Stimulated activated CD4-positive, alpha-beta T cell treated with anti-CD3 and anti-CD28 coated beads, Interleukin-1b, Interleukin-23, amount 100 ng/mL, for 24 hours (primary cell): ENCODE measurements at places on chromosomes 13 and 19.

GRCh38 chr13:60494296-60494695, 97.3 kb downstream of the TDRD3 start:
- no peak for DNase-seq

- DNase-seq, result no peak
Observed at GRCh38 chr13:47564041-47564440, 437.0 kb downstream of the SUCLA2 start.

GRCh38 chr19:50590191-50590590, 22.0 kb upstream of the LRRC4B start:
- DNase-seq, result no peak

DNA sequence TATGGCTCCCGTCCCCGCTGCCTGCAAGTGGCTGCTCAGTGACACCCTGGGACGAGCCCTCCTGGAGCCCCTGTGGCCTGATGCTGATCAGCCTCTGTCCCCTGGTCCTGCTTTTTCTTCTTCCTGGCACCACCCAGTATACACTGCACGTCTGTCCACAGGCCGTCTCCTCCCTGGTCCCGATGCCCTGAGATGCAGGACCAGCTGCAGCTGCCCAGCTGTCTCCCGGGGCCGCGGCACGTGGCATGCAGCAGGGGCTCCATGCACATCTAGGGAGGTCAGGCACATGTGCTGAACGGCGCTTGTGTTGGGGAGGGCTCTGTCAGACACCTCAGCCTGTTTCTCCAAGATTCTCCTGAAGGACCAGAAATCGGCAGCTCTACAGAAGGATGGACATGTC, 30.2 kb downstream of the ZFR2 start:
- no peak for DNase-seq

- no peak for DNase-seq
Observed at GRCh38 chr13:20402881-20403280, 122.8 kb downstream of the CRYL1 start.

- no peak for DNase-seq
Observed at GRCh38 chr13:30600496-30600895, 17.2 kb upstream of the USPL1 start.

GRCh38 chr13:80931766-80932165, 590.8 kb upstream of the SPRY2 start:
- no peak for DNase-seq

DNA sequence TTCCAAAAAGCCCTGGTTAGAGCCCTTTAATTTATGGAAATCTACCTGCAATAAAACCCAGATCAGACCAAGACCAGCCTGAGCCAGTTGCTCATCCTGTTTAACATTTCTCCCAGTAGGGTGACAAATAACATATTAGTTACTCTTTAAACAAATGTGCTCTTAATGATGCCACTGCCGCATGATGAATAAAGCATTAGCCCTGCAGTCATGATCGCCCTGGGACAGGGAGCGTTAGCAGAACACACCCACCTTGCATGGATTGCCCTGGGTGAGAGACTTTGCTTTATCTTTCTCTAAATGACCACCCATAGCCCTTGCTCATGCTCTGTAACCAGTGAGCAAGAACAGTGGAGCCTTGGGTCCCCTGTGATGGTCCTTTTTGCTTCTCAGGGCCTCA, 362.4 kb downstream of the ENOX1 start:
- no peak for DNase-seq

DNA sequence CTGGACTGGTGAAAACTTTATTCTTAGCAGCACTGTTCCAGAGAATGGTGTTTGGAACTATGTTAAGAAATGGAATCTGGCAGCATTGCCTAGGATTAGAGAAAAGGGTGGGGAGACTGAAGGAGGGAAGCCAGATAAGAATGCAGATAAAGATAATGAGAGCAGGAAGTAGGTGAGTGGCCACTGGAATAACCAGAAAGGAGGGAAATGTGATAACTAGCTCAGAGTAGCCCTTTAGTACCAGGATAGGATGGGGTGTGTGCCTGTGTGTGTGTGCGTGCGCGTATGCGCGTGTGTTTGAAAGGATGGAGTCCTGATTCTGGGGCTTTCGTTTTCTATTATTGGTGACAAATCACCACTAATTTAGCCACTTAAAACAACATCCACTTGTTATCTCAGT, 33.4 kb upstream of the FRY start:
- DNase-seq, result no peak

GRCh38 chr13:62294244-62294643, 878.6 kb upstream of the PCDH20 start:
- no peak for DNase-seq

DNA sequence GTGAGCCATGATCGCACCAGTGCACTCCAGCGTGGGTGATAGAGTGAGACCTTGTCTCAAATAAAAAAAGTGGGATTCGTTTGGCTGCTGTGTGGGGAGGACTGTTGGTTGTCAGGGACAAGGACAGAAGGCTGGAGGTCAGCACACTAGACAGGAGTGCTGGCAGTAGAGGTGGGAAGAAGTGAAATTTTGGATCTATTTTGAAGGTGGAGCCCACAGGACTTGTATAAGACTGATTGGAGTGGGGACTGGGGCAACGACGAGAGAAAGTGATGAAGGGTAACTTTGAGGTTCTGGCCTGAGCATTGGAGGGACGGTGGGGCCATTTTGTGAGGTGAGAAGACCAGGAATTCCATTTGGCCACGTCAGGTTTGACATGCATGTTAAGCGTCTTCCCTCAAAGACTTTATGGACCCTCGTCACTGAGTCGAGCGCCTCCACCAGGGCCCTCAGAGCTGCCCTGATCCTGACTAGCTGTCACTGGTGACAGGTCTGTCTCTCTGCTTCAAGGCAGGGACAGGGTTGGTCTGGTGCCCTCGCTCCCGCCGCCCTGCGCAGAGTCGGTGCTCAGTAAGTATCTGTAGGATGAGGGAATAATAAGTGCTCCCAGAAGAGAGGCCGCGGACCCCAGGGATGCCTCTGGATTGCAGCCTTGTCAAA, 673 bp downstream of the CTU1 start:
- DNase-seq, result no peak

GRCh38 chr13:30832845-30833332, 73.2 kb upstream of the MEDAG start:
- no peak for DNase-seq

DNA sequence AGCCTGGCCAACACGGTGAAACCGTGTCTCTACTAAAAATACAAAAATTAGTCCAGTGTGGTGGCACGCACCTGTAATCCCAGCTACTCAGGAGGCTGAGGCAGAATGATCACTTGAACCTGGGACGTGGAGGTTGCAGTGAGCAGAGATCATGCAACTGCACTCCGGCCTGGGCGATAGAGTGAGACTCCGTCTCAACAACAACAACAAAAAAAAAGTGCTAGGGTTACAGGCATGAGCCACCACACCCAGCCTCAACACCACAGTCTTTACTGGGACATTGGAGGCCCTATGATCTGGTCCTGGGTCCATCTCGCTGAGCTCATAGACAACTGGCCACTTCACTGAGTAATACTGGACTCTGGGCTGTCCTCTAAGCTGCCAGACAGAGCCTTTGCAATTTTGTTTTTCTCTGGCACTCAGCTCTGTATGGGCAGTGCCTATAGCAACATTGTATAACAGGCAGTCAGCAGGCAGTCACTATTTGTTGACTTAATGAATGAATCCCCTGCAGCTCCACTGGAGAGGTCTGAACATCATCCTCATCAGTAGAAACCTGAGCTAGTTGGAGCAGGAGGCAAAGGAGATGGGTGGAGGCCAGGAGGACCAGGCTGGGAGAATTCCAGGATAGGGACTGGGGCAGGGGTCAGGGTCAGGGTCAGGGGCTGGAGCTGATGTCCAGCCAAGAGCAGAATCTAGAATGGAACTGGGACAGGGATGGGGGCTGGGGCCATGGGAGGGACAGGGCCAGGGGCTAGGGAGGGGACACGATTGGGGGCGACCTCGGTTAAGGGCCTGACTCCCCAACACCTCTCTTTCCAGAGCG, 8.1 kb downstream of the BLOC1S3 start:
- DNase-seq, result no peak

DNA sequence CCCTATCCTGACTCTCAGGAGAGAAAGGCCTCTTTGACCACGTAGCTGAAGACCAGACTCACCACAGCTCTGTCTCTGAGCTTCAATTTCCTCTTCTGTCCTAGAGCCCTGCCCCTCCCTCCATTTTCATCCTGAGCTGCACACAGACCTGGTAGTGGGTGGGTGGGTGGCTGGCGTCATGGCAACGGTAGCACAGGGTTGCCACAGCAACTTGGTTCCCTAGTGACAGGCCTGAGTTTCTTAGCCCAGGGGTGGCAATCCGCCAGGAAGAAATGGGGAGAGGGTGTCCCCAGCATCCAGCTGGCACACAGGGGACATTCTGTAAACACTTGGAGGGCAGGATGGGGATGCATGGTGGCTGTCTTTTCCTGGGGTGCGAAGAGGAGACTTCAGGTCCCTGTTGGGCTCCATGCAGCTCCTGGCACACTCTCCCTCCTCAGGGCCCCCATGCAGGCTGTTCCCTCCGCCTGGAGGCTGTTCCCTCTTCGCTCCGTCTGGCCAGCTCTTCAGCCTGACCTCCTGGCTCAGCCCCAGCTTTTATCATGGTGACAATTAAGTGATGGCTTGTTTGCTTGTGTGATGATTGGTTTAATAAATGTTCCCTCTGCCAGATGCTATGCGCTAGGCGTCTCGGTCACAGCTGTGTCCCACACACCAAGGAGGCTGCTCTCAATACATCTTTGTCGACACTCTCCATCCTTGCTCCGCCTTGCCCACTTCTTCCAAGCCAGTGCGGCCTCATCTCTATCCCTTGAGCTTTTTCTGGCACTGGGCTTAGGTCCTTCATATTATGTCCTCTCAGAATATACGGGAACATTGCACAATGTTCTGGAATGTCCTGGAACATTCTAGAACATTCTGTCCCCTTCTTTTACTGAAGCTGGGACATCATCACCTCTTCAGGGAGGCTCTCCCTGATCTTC, 7.4 kb upstream of the KLHL26 start:
- no peak for DNase-seq

GRCh38 chr19:11482384-11483050, 1.7 kb upstream of the ELAVL3 start:
- DNase-seq, result peak; percentile 65

- DNase-seq, result no peak
Observed at GRCh38 chr13:23858546-23858945, 30.7 kb downstream of the MIPEP start.

- no peak for DNase-seq
Observed at GRCh38 chr13:71875823-71876222, 8.8 kb upstream of the DACH1 start.

DNA sequence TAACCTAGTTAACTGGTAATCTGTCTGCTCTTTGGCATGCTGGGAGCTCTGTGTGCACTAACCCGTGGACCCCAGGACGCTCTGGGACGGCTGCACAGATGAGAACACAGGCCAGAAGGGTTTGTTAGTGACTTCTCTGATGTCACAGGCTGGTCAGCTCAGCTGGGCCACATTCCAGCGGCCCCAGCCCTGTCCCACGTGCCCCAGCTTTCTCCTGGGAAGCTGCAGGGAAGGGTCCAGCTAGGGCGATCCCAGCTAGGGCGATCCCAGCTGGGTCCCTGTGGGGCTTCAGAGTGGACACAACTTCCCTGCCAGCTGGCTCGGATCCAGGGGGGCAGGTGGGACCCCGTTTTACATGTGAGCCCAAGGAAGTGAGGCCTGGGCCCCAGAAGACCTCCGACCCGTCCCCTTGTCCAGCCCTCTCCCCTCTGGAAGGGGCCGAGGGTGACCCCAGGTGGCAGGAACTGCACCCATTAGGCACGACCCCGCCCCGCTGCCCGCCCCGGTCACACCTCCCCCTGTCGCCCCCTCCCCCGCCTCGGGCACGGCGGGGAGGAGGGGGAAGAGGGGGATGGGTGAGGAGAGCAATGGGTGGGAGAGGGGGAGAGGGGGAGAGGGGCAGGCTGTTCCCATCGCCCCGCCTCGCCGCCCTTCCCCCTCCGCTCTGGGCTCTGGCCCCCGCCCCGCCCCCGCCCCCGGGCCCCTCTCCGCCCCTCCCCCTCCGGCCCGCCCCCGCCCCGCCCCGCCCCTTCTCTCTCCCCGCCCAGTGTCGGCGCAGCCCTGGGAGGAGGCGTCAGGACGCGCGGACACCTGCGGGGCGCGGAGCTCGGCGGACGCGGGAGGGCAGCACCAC, 75.2 kb upstream of the MCF2L start:
- no peak for DNase-seq

DNA sequence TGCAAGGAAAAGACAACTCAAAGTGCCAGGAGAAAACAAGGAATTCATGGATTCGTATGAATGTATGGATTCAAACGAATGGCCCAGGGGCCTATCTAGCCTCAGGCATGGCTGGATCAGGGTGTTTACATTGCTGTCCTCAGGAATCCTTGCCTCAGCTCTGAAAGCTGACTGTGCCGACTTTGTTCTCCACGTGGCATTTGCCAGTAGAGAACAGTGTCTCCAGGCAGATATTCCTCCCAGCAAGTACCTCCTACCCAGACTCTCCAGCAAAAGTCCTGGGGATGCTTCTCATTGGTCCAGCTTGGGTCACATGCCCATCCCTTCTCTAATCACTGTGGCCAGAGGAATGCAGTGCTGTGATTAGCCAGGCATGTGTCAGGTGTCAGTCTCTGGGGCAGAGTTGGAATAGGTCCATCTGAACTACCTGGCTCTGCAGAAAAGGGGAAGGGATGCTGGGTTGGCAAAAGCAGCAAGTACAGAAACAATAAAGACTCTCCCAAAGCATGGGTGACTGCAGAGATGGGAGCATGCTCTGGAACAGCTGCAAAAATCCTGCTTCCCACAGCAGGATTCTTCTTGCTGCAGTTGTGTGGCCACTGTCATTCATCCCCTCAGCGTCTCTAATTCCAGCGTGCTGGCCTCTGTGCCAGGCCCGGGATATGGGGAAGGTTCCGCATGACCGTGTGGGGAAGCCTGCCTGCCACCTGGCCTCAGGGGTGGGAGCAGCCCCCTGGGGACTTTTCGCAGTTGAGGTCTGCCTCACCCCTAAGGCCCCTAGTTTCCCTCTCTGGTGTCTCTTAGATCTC, 30.0 kb downstream of the CCNE1 start:
- no peak for DNase-seq

DNA sequence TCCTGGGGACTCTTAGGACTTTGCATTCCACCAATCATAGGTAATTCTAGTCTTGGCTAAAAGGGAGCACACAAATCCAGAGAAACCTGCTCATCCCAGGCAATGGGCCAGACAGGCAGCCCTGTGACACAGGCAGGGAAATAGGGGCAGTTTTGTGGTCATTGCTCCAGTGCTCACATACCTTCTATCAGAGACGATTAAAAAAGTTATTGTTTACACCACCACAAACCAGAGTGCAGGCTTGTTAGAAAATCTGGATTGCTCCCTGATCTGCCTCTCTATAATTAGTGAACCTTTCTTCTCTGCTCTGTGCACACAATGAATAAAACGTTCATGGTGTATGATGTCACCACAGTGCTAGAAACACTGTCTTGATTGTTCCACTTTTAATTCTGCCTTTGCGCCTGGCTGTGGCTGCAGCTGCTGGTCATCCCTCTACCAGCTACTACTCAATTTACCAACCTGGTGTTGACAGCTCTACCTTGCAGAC, 121.6 kb upstream of the SPATA13 start:
- DNase-seq, result no peak

GRCh38 chr19:51001515-51001914, at the start of gene KLK8:
Gene KLK8, minus strand, starts transcription at chr19:51001604. Its CDS starts 437 bp downstream, at chr19:51001167.
- DNase-seq, result no peak

GRCh38 chr19:17331045-17331558, 3.6 kb downstream of the ANO8 start:
- DNase-seq, result no peak
